Karpas-422 (cell line): ENCODE measurements at places on chromosomes 5 and 9. TPM values are rescaled to one million over a fixed set of nuclear protein-coding genes. Genes with fewer than 3 reads are reported as not detected.

DNA sequence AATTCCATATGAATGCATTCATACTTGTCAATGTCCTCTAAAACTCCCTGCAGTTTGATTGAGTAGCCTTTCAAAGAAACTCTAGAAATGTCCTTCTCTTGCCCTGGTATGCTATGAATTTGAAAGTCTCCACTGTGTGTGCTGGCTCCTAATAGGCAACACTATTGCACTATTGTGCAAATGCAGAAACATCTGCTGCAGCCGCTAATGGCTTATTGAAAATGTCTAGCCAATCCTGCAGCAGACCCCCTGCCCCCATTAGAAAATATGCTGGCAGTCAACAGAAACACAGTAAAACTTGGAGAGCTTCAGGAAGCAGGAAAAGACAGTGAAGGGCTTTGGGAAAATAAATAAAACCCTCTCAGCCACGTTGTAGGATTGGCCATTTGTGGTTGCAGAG, 87.3 kb upstream of the GRAMD2B start:
- H3K27me3 ChIP-seq, result no peaks in the 10 kb centered on the region
- H3K4me1 ChIP-seq, result no peaks in the 10 kb centered on the region
- H3K36me3 ChIP-seq, result no peaks in the 10 kb centered on the region
- no peak overlapping the region for H3K27ac ChIP-seq
- no peak overlapping the region for H3K4me3 ChIP-seq

DNA sequence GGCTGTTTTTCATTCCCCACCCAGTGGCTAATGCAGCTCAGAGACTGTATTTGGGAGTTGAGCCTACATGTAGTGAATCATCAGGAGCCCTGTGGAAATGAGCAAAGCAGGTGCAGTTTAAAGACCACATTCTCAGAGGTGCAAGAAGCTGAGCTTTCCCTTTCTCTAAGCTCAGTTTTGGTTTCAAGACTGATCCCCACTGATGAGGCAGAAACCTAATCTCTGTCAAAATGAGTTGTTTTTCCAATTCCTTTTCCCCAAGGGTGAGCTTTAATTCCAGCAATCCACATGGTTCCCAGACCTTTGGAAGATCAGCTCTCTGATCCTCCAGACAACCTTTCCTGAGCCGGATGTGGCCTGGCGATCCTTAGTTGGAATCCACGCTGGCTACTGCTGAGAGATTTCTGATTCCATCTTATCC, 420.5 kb downstream of the EBF1 start:
- no peaks in the 10 kb centered on the region for H3K36me3 ChIP-seq
- no peaks in the 10 kb centered on the region for H3K27me3 ChIP-seq
- no peak overlapping the region for H3K27ac ChIP-seq

Gene IL9
- total RNA-seq, result not detected in 2 replicates

Gene COL15A1
- total RNA-seq, result 0.40 and 0.93 TPM in 2 replicates

DNA sequence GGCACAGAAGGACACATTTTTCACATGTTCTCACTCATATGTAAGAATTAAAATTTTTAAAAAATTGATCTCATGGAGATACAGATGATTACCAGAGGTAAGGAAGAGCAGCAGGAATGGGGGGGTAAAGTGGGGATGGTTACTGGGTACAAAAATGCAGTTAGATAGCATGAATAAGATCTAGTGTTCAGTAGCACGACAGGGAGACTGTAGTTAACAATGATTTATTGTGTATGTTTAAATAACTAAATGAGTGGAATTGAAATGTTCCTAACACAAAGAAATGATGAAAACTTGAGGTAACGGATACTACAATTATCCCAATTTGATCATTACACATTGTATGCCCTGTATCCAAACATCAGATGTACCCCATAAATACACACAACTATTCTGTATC, 15.2 kb upstream of the TGFBI start:
- H3K27ac ChIP-seq, result no peak overlapping the region
- no peak for DNase-seq
- no peak overlapping the region for H3K4me3 ChIP-seq
- H3K4me1 ChIP-seq, result peaks cover 3% of the 10 kb centered on the region; the same call in 1 of the 2 replicates
- no peaks in the 10 kb centered on the region for H3K27me3 ChIP-seq

Gene NMUR2
- total RNA-seq, result not detected in 2 replicates

Gene TMC1
- total RNA-seq, result not detected in 2 replicates

DNA sequence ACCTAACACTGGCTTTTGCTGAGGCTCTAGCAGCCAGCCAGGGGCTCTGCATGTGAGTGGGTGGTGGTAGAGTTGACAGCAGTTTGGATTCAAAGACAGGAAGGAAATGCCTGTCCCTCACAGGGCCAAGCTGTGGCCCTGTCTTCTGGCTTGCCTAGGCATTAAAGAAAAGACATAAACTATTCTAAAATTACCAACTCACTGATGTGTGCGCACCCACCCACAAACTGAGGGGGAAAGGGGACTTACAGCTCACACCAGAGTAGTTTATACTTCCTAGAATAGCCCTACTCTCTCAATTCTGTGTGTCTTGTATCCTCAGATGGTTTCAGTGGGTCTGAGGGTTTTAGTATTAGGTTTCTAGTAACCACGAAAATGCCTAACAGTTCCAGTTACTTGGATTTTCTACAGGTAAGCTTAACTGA, 18.3 kb upstream of the IL13 start:
- H3K4me1 ChIP-seq, result no peaks in the 10 kb centered on the region
- no peak for DNase-seq
- no peak overlapping the region for H3K27ac ChIP-seq
- no peaks in the 10 kb centered on the region for H3K27me3 ChIP-seq
- no peak overlapping the region for H3K4me3 ChIP-seq
- H3K36me3 ChIP-seq, result peaks cover 66% of the 10 kb centered on the region

Gene PRR16
- total RNA-seq, result not detected in 2 replicates

Gene PCDHGA2
- total RNA-seq, result 0.04 TPM in 1 of 2 replicates, not detected in the other

Gene TMEM38B
- total RNA-seq, result 134 and 164 TPM in 2 replicates

Gene SH3PXD2B
- 0.15 TPM in 1 of 2 replicates, not detected in the other for total RNA-seq

DNA sequence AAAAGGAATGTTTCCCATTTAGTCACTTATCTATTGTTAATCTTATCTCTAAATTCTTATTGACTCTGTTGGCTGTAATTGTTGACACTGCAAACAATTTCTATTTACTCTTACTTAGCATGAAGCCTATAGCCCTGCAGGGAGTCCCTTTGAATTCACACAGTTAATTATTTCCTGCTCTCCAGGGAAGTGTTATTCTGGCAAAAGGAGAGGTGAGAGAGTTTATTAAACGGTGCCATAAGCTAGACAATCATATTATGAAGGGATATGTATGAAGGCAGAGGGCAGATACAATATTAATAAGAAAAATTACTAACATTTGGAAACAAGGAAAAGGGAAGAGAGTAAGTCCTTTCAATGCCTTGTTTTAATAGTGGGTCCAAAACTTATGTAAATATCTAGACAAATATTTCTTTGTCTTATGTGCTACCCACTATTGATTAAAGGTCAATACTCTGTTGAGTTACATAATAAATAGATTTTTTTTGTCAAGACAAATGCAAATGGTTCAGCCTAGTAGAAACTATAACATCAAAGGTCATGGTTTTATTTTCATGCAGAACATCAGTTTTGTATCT, 107.1 kb downstream of the CDH18 start:
- no peaks in the 10 kb centered on the region for H3K36me3 ChIP-seq
- H3K27ac ChIP-seq, result no peak overlapping the region
- no peaks in the 10 kb centered on the region for H3K27me3 ChIP-seq
- no peak for DNase-seq
- no peak overlapping the region for H3K4me3 ChIP-seq

DNA sequence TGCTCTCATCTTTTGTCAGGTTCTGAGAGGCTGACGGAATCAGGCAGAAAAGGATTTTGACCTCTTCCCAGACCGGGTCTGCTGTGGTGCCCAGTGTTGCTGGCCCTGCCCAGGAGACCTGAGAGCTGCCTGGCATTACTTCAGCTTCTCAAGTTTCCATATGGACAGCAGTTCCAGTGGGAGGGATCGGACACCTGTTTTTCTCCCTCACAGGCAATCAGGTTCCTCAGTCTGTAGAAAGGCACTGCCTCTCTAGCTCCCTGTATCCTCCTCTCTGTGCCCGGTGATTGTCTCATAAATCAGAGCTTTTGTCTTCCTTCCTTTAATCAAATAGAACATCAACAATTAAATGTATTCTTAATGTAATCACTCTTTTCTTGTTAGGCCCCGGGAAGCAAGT, 198.7 kb downstream of the SEMA6A start:
- peaks cover 15% of the 10 kb centered on the region for H3K4me1 ChIP-seq
- DNase-seq, result no peak
- H3K4me3 ChIP-seq, result no peak overlapping the region
- H3K36me3 ChIP-seq, result no peaks in the 10 kb centered on the region
- no peak overlapping the region for H3K27ac ChIP-seq
- no peaks in the 10 kb centered on the region for H3K27me3 ChIP-seq

DNA sequence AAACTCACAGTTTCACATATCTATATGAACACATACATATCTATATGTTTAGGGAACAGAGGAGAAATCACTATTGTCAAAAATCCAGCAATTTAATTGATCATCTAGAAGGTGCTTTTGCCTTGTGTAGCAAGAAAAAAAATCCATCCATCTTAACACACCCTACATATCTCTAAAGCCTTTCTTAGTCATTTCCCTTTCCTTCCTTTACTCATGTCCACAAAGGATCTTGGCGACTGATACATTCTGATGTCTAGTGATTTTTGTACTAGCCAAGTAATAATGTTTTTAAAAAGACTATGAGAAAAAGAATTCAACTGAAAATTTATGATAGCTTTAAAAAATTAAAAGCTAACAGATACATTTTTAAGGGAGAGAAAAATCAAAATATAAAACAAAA, 22.5 kb downstream of the ZDHHC21 start:
- no peaks in the 10 kb centered on the region for H3K27me3 ChIP-seq
- H3K4me1 ChIP-seq, result no peaks in the 10 kb centered on the region
- H3K4me3 ChIP-seq, result no peak overlapping the region
- no peak for DNase-seq

Gene ADAMTS2
- total RNA-seq, result not detected in 2 replicates

DNA sequence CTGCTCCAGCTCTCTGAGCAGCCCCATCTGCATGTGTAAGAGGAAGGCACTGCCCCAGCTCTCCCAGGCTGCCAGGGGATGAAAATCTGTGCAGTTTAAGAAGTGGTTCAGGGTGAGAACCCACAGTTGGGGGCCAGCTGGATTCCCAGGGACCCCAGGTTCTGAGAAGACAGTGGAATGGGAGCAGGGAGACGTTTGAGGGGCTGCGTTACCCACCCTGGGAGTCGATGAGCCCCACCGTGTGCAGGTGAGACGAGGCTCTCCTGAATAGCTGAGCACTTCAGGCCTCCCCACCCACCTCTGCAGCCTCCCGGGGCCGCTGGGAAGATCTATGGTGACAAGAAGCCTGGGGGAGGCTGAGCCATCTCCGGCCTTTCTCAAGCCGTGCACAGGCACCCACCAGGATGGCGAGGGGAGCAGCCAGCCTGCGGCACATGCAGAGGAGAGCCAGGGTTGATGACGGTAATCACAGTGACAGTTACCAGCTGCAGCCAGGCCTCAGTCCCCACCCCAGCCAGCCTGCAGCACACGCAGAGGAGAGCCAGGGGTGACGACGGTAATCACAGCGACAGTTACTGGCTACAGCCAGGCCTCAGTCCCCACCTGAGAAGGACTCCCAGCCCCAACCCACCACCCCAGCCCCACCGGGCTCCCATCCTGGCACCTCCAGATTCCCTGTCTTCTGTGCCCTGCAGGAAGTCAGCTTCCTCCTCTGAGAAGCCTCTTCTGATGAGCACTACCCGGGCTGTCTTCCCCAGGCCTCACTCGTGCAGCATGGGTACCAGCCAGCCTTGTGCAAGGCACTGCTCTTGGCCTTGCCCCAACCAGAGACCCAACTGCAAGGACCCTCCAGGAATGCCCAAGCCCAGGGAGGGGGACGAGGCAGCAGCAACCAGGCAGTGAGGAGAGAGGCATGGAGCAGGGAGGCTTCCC, 150.8 kb upstream of the PPP1R26 start:
- no peak overlapping the region for H3K4me3 ChIP-seq
- no peaks in the 10 kb centered on the region for H3K4me1 ChIP-seq
- no peaks in the 10 kb centered on the region for H3K36me3 ChIP-seq
- DNase-seq, result no peak
- H3K27me3 ChIP-seq, result no peaks in the 10 kb centered on the region

DNA sequence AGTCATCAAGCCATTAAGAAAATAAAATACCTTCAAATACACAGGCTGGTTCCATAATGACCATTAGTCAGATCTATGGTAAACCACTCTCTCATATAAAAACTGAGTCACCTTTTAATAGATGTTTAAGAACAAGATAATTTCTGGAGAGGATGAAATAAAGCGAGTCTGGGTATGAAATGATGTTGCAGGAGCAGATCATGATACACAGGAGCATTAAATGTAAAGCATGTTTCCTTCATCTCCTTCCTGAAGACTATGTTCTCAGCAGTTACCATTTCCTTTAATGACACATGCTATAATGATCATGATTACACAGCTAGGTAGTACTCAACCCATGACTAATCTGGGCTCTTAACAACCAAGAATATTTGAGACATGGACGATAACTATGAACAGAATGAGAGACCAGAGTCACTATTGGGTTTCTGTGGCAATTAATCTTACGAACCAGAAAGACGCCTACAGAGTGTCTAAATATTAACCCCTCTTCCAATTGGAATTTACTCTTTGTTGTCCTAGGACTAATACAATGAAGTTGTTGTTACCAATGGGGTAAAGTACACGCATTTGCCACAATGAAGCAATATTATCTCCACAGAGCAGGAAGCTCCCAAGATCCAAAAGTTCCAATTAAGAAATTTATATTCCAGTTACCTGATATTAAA, 105.6 kb downstream of the NR6A1 start:
- H3K27me3 ChIP-seq, result no peaks in the 10 kb centered on the region
- no peak overlapping the region for H3K4me3 ChIP-seq
- DNase-seq, result no peak
- H3K4me1 ChIP-seq, result peaks cover 10% of the 10 kb centered on the region
- H3K36me3 ChIP-seq, result no peaks in the 10 kb centered on the region
- no peak overlapping the region for H3K27ac ChIP-seq

Gene RGMB
- total RNA-seq, result 0.94 and 3.1 TPM in 2 replicates

Gene CAMK2A
- total RNA-seq, result not detected in 2 replicates

GRCh38 chr9:36100532-36100931, 36.0 kb upstream of the GLIPR2 start:
- H3K4me1 ChIP-seq, result no peaks in the 10 kb centered on the region
- no peaks in the 10 kb centered on the region for H3K36me3 ChIP-seq
- DNase-seq, result no peak
- no peak overlapping the region for H3K4me3 ChIP-seq
- H3K27me3 ChIP-seq, result no peaks in the 10 kb centered on the region

- H3K4me1 ChIP-seq, result no peaks in the 10 kb centered on the region
- H3K27ac ChIP-seq, result no peak overlapping the region
- H3K27me3 ChIP-seq, result no peaks in the 10 kb centered on the region
- H3K4me3 ChIP-seq, result no peak overlapping the region
- DNase-seq, result no peak
These were observed 77.5 kb upstream of the IFNE start for GRCh38 chr9:21559402-21560280.

Gene NPR3
- 0.11 and 1.2 TPM in 2 replicates for total RNA-seq

Gene IFNA2
- total RNA-seq, result not detected in 2 replicates

- no peak overlapping the region for H3K27ac ChIP-seq
- H3K4me1 ChIP-seq, result no peaks in the 10 kb centered on the region
- H3K27me3 ChIP-seq, result no peaks in the 10 kb centered on the region
- DNase-seq, result no peak
- H3K36me3 ChIP-seq, result no peaks in the 10 kb centered on the region
These were observed 140.8 kb downstream of the BNC2 start for GRCh38 chr9:16729651-16730050.

Gene HSPA4
- 72.2 and 122 TPM in 2 replicates for total RNA-seq
